ENCODE measurements at places on chromosomes 16 and 17.

GRCh38 chr17:58358408-58359172, 6.6 kb upstream of the SUPT4H1 start:
- no peak for DNase-seq

- DNase-seq, result no peak
These were observed 5.4 kb upstream of the BCAR1 start for GRCh38 chr16:75256696-75257343.

GRCh38 chr16:65574326-65574966, 452.6 kb upstream of the CDH11 start:
- DNase-seq, result no peak

DNA sequence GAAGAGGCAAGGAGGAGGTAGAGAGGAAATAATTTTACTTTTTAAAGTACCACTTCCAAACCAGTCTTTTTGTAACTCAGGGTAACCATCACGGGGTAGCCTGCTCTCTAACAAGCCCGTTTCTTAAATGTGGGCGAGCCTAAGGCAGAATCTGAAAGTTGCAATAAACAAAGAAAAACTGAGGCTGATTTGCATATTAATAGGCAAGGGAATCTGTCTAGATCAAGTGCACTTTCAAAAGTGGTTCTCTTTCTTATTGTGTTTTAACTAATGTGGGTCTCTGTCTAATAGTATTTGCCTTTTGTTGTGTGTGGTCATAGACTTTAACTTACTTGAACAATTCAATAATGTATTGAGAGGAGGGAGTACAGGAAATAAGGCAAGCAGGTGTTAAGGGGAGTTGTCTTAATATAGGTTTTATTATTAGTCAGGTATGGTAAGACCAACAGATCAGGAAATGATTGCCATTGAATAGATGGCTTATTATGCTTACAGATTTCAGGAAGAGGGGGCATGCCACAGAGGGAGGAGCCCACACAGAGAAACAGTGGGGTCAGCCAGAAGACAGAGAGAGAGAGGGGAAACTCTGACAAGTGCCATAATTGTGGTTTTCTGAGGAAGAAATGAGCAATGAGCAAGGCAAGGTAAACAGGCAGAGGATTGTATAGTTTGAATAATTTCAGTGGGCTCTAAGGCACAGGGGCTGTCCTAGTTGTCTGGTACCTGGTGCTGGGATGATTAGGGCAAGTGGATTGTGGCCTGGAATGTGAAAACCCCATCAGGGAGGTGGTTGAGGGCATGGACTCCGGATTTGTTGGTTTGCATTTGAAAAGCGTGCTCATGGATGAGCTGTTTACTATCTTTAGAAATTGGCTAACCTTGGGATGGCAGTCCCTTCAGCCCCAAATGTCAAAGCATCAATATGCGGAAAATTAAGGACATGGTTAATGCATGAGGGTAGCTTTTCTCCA, 237.2 kb downstream of the TOX3 start:
- no peak for DNase-seq

DNA sequence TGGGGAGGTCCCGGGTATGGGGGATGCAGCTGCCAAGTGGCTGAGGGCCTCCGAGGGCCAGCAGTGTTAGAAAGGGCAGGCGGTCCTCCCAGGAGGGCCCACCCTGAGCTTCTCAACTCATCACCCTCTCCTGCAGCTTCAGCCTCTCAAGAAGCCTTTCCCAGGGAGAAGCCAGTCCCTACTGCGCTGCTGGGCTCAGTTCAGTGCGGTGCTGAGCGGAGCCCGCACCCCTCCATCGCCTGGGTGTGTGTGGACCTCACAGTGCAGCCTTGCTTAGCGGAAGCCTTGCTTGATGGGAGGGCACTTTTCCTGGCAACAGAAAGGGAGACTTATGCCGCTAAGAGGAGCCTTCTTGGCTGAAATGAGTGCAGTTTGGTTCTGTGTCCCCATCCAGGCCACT, 3.5 kb upstream of the APRT start:
- no peak for DNase-seq

GRCh38 chr16:31253642-31254045, 6.1 kb upstream of the ITGAM start:
- no peak for DNase-seq

- DNase-seq, result no peak
These were observed 79.8 kb downstream of the AKAP1 start for GRCh38 chr17:57164814-57165213.

- DNase-seq, result no peak
These were observed 159.8 kb upstream of the SDK2 start for GRCh38 chr17:73803964-73804435.

DNA sequence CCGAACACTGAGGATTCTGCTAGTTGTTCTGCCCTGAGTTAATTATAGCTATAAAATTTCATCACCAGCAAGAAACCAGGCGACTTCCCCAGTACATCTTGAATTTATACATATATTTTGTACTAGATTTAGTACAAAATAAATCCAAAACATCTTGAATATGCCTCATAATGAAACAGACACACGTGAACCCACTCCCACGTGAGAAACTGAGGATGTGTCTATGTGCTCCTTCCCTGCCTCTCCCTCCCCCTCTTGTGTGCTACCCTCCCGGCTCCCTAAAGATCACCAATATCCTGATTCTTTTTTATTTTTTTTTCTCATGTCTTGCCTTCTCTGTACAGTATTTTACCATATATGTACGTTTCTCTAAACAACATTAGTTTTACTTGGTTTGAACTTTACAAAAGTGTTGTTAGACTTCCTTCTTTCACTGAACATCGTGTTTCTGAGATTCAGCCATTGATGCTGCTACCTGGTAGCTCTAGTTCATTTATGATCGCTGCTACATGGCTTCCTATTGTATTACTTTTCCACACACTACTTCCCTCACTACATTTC, 1.1 kb upstream of the LCMT1 start:
- no peak for DNase-seq

- DNase-seq, result no peak
These were observed 161.9 kb upstream of the XYLT1 start for GRCh38 chr16:17632667-17633066.

DNA sequence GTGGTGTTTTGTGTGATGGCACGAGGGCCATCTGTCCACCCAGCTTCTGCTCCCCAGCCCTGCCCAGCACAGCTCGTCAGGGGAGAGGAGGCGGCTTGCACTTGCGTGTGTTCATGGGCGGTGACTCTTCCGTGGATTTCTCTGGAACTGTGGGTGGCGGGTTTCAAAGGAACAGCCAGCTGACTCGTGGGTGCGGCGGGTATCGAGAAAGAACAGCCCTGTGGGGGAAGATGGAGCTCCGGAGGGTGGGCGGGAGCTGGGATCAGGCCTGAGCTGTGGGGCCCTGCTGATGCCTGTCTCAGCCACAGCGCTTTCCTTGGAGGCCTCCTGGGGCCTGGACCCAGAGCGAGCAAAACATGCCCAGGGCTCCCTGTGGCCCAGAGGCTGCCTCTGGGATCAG, 13.2 kb downstream of the NAGPA start:
- DNase-seq, result no peak

GRCh38 chr17:40219594-40220338, 662 bp downstream of the WIPF2 start:
- no peak for DNase-seq

- no peak for DNase-seq
These were observed 33.7 kb upstream of the ALDH3A2 start for GRCh38 chr17:19614900-19615299.

DNA sequence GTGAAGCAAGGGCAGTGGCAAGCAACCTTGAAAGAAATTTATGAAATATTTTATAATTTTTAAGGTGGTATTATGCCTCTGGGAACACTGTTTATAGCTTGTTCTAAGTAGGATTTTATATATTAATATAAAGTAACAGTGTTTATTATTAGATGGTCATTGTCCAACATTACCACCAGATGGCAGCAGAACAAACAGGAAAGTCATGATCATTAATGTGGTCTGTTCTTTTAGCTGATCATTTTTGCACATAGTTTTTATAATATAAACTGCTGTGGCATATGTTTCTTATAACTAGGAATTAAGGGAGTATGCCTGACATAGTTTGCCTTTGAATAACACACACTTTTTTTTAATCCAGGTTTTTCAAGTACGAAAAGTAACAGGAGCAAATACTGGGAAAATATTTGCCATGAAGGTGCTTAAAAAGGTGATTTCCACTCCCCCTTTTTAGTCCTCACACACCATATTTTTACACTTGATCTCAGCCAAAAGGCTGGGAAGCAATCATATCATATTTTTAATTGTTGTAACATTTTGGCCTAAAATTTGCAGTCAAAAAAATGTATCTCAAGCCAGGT, 21.4 kb downstream of the RPS6KB1 start:
- no peak for DNase-seq

DNA sequence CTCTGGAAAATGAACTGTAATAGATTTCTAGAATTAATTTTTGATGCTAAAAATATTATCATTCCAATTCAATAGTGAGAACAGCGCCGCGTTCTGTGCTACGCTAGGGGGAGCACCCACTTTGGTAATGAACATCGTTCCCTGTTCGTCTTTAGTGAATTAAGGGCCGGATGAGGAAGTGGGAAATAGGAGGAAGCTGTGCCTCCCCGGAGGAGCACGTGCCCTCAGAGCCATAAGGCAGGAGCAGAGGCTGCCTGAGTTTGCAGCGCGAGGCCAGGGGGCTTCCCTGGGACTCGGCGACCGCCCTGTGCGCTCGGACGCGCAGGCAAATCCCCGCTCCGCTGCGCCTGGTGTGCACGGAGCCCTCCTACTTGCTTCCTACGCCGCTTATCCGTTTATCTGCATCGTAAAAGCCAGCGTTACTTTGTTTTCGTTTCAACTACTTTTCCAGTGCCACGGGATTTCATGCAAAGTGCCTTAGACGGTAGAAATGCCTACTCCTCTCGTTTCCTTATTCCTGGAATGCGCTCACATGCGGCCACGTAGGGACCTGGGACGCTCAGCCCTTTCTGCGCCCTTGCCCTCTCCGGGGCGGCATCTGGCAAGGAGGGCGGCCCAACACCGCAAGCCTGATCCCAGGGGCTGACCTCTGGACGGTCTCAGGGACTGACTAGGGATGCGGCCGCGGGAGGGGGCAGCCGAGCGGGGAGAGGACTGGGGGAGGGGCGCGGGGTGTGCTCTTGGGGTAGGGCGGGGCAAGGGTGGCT, 76.4 kb downstream of the KCNJ12 start:
- DNase-seq, result no peak

DNA sequence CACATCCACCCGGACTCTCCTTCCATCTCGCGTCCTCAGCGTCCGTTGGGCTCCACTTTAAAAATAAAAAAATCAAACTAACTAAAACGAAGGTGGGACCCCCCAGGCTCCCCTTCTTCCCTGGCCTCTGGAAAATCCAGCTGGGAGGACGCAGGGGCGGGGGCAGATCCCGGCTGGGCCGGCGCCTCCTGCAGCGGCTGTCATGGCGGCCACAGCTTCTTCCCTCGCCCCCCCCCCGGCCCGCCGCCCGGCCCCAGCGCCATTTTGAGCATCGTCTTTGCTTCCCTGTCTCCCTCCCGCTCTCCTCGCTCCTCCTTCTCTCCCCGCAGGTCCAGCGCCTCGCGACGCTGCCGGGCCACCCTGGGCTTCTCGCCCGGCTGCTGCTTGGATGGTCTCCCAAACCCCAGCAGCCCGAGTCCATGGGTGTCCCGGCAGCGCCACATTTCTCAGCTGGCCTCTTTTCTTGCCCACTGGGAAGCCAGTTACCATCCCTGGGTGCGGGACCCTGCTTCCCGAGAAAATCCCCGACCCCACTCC, 3.3 kb downstream of the HOXB2 start:
- DNase-seq, result no peak

DNA sequence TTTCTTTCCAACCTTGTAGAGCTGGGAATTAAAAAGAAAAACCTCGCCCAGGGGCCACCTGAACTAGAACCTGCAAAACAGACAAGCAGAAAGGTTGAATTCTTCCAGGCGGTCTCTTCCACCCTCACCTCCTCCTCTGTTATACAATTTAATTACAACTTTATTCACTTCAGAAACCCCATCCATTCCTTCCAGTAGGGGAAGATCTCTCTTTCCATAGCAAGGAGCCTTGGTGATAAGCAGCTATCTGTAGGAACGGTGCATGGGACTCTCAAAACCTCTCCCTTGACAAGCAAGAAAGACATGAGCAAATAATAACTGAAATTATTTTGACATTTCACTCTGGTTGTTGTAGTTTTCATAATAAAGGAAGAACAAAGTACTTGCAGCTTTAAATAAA, 176.0 kb downstream of the RBFOX1 start:
- no peak for DNase-seq

DNA sequence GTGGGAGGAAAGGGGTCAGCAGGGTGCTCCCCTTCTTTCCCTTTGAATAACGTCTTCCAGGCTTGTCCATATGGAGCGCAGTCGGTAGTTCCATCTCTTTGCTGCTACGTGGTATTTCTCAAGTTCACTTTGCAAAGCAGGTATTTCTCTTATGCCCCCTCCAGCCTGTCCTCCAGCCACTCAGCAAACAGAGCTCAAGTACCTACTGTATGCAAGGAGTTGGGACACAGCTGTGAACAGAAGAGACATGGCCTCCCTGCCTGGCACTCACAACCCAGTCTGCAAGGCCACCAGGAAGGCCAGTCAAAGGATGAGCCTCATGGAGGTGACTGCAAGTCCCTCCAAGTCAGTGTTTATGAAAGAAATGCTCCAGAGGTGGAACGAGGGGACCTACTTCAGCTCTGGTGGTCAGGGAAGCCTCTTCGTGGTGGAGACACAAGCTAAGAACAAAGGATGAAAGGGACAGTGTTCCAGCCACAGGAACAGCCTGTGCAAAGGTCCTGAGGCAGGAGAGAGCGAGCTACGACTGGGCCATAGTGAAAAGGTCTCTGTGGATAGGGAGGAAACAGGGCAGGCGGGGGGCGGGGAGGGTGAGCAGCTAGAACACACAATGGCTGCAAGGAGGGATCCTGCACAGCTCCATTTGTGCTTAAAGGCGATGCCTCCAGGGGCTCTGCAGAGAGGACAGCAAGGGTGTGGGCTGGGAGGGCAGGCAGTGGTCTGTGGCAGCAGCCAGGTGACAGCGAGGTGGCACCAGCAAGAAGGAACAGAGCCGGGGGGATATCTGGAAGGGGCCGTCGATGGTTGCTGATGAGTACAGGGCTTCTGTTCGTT, 32.6 kb downstream of the PPL start:
- DNase-seq, result no peak

DNA sequence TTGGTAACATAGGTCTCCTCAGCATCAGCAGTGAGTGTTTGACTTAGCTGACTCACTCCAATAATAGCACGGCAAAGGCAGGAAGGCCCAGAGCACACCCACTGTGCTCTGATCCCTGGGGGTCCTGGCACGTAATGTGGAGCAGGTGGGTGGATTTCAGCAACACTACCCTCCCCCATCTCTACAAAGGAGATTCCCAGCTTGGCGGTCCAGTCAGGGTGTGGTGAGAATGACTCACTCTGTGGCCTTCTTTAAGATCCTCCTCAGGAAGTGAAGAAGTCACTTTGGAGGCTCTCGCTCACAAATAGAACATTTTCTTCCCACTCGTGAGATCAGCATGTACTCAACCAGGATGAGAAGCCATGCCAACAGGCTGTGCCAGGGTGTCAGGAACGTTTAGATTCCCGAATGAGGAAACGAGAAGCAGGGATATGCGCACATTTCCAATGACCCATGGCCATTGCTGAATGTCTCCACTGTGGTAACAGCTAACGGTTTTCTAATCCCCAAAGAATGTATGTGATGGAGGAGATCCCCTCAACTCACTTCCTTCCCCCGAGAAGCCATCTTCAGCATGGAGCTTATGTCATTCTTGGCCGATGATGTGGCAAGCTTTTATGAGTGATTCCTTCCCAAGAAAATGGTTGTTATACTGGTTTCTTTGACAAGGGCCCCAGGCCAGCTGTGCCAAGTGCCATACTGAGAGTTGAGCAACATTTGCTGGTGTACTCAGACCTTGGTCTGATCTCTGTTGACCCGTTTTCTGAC, 365.2 kb downstream of the C16orf95 start:
- DNase-seq, result no peak
